ENCODE measurements at places on chromosomes 2 and 18.

- DNase-seq = no peak
Observed at GRCh38 chr2:230827774-230828271, 36.9 kb upstream of the ITM2C start.

GRCh38 chr2:212903413-212903812 is 248.0 kb downstream of the IKZF2 start:
- DNase-seq = no peak

GRCh38 chr18:58362027-58362575 is 266.8 kb downstream of the ALPK2 start:
- DNase-seq = peak; percentile 74

- no peak for DNase-seq
Observed at GRCh38 chr18:10930076-10930475, 219.3 kb downstream of the PIEZO2 start.

DNA sequence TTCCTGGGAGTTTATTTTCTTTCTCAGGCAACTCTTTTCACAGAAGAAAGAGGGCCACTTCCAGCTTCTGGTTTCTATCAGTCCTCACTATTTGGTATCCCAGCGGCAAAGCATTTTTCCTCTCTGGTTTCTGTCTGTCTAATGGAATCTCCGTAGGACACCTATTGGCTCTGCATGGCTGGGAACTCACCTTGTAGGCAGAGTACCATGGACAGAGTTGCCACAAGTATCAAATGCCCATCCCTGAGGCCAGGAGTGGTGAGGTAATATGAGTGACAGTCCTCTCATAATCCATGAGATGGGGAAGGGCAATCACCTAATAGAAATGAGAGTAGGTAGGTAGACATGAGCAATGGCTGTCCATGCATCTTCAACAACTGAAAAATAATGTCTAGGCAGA is 369.5 kb upstream of the PIK3C3 start:
- DNase-seq = no peak

DNA sequence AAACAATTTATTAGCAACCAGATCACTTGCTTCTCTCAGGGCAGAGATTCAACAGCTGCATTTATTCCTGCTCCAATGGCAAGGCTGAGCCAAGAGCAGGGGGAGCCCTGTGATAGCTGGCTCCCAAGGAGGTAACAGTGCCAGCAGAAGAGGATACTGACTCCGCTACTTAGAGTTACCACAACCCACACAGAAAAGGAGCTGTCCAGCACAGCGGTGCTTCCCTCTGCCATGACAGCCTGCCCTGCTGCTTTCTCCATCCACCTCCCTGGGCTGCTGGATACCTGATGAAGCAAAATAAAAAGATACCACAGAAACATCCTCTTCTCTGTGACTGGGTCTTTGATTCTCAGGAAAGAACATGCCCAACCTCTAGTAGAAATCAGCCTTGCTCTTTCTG is 467.2 kb downstream of the LRRTM4 start:
- DNase-seq = no peak

GRCh38 chr2:65388596-65389390 is 43.6 kb downstream of the SPRED2 start:
- DNase-seq = no peak

DNA sequence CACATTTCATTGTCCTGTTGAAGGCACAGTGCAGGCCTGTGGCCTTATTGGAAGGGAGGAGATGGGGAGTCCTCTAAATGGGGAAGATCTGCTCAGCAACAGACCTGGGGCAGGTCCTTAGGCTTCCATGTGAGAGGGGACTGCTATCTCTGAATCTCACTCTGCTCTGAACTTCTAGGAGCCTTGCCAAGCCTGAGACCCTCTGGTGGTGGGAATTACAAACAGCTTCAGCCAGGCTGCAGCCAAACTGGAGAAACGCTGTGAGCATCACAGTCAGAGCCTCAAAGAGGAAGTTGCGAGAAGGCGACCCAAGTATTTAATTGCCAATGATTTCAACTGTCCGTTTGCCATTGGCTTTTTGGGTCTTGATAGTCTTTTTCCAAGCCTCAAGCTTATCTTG is 66.8 kb upstream of the MC2R start:
- DNase-seq = no peak

DNA sequence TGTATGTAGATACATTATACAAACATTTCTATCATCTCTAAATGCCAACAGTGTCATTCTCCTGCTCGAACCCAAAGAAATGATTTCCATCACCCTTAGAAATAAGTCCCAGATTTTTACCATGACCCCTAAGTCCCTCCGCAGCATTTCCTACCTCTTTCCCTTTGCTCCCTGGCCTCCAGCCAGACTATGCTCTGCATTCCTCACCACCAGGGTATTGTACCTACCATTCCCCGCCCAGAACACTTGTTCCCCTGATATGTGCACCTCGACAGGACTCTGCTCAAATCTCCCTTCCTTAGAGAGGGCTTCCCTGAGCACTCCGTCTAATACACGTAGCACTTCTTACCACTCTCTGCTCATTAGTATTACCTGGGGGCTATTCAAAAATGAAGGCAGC is 630.2 kb downstream of the ARHGAP15 start:
- DNase-seq = no peak

DNA sequence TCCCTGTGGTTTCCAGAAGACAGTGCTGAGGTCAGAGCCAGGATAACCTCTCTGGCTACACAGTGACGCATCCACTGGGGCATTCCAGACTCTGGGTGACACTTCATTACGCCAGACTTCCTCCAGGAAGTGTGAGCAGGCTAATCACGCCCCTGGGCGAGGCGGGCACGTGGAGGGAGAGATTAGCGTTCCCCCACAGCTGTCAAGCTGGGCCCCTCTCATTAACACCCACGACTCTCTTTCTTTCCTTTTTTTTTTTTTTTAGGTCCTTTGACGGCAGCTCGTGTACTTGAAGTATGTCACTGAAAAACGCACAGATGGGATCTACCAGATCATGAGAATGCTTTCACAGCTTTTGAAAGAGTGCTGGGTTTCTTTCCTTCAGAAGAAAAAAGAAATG is 274.6 kb downstream of the AFF3 start:
- DNase-seq = peak; percentile 93

- DNase-seq = peak; percentile 55
Observed at GRCh38 chr2:217901835-217902378, 100.9 kb downstream of the TNS1 start.

DNA sequence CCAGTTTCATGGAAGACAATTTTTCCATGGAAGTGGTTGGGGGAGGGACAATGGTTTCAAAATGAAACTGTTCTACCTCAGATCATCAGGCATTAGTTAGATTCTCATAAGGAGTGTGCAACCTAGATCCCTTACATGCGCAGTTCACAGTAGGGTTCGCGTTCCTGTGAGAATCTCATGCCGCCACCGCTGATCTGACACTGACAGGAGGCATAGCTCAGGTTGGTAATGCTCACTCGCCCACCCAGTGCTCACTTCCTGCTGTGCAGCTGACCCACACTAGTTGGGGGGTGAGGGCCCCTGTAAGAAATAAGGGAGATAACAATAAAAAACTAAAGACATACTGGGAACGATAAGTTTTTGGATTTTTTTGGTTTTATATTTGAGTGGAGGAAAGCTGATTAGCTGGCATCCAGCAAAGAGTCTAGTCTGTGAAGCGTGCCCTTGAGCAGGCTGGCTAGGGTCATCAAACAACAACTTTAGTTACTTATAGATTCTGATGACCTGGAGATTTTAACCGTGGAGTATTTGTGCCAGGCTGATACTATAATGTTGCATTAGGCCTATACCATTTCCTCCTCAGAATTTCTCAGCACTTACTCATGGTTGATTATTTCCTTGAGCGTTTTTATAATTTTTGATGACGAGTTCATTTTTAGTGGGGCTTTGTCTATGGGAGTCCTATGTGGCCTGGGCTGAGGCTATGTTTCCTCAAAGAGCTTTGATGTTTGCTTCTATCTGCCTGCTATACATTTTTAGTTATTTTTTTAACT is 6.3 kb upstream of the MCFD2 start:
- no peak for DNase-seq

DNA sequence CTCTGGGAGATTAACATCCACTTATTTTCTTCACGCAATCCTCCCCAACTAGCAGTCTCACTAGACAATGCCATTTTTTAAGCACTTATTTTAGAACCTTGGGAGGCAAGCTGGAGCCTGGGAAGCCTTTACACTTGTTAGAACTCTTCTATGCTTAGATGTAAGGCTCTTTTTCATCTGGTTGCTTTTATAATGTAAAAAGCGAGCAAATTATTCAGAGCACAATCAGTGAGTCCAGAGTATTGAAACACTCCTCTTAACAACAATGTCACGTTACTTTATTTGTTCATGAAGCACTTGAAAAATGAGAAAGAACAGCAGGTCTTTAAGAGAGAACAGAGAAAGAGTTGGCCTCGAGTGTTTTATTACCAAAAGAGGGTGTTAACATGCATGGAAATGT is 84.1 kb upstream of the SLC8A1 start:
- no peak for DNase-seq

DNA sequence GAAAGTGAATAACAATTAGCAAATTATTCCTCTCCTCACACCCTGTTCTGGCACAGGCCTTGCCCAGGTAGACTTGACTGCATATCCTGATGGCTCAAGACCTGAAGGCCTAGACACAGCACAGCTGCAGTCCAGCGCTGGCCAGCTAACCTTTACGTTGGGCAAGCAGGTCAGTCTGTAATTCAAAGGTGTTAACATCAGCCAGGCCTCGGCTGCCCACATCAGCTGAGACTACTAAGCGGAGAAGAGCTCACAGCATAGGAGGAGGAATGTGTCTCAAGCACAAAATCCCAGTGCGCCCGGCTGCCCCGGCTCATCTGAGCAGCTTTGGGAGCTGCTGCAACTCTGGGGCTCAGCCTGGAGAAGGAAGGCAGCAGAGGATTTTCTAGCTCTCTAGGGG is 33.5 kb upstream of the OTOF start:
- no peak for DNase-seq

DNA sequence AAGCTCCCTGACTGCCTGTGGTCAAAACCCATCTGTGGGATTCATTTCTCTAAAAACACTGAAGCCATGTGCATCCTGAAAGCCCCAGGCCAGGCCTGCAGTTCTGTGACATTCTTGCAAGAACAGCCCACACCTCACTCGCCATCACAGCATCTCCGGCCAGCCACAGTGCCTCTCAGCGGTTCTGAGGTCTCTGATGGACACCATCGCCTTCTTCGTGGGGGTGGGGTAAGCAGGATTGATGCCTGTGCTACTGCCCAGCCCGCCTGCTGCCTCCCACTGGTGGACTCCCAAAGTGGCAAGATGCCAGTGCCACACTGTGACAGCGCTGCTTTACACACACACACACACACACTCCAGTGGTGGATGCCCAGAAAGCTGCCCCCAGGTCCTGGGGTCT is 5.2 kb upstream of the PRLH start:
- no peak for DNase-seq

GRCh38 chr2:6556755-6557154 is 309.0 kb downstream of the CMPK2 start:
- no peak for DNase-seq

DNA sequence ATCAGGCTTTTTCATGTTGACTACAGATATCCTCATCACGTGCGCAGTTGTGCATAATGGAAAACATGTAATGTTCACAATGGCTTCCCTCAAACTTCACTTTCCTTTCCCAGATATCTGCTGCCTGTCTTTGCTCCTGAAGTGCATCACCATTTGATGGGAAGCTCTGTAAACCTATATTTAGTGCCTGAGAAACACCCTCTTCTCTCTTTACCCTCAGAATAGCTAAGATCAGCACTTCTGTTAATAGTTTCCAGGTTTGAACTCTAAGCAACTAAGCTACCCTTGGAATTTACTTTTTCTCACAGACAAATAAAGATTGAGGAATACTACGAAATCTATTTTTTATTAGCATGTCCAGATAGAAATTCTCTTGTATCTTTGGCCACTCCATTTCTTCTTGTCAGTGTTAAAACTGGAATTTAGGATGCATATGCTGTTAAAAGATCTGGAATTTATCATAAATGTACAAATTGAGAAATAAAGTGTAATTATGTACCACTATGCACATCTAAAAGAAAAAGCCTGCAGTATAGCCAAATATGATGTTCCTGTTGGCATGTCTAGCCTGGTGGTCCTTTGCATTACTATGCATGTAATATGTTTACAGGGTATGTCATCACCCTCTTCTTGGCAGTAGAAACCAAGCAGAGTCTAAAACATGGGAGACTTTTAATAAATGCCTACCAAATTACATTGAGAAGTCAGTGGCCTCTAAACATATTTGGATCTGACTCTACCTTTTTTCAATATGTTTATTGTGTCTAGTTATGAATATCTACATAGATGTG is 278.7 kb downstream of the FIGN start:
- DNase-seq = no peak

DNA sequence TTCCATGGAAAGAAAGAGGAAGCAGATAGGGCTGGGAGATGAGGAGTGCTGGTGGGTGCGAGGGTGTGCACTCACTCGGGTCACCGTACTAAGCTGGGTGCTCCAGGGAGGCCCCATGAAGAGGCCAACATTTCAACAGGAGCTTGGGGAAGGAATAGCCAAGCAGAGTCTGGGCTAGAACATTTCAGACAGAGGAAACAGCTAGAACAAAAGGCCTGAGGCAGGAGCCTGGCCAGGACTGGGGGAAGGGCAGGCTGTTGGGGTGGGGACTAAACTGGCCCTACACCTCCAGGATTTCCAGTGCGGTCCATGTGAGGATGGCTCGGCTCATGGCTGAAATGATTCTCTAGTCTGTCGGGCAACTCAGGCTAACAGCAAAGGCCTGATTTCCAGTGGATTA is 90.8 kb downstream of the ZFP36L2 start:
- DNase-seq = no peak

DNA sequence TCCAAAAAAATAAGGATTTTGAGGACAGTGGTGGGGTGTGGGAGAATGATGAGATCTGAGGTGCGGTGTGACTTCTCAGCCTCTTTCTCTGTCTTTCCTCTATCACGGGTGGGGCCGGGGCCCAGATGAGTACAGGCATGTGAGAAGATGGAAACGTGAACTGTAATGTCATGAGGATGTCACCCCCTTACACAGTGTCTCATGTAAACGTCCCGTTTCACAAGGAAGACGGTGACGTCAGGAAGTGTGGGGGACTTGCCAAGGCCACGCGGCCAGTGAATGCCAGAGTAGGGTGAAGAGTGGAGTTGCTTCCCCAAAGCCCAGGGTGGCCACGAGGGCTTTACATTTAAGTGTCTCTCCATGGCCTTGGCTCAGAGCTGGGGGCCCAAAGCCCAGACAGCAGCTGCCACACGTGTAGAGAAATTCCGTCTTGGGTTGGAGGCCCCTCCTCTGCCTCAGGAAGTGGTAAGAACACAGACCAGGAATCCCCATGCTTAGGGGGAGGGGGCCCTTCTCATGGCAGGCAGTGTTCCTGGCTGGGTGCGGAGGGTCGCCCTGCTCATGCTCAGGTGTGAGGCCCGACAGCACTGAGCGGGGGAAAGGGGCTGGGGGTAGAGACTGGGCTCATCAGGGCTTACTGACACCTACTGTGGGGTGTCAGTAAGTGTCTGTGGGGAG is 80.9 kb upstream of the SMAD7 start:
- peak; percentile 87 for DNase-seq

DNA sequence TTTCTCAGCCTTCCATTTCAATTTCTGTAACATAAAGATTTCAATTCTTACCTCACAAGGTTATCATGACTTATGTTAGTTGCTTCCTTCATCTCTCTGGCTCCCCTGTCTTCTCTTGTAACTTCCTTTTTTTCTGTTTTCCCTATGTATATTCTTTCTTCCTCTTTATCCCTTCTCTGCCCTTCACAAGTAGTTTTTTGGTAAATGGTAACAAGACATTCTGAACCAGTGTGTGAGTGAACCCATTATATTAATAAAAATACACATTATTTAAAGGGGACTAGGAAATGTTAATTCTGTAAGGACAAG is 8.4 kb downstream of the ACSL3 start:
- DNase-seq = peak; percentile 63
